ENCODE measurements at places on chromosomes 4 and X.

- no peak overlapping the region for H3K4me3 ChIP-seq
- H3K36me3 ChIP-seq, result no peaks in the 10 kb centered on the region
- DNase-seq, result no peak
- H3K27ac ChIP-seq, result no peak overlapping the region
- H3K27me3 ChIP-seq, result peaks cover 26% of the 10 kb centered on the region
Observed at GRCh38 chrX:81957900-81958545, 756.1 kb downstream of the SH3BGRL start.

DNA sequence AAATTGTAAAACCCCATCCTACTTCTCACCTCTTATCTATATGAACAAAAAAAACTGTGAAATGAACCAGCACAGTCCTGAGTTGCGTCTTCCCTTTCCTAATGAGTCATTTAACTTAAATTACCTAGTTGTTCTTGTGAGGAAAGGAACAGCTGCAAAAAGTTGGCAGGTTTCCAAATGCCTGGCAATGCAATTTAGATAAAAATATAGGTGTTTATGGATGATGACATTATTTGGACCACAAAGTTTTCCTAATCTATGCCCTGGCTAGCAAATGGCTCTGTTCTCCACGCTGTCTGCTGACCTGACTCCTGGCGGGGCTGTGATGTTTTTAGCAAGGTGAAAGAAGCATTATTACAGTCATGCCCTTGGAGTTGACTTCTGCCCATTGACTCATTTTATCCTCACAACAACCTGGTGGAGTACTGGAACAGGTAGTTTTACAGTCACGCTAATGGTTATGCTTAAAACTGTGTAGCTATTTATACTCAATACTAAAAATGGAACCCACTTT is 29.8 kb upstream of the RELL1 start:
- peaks cover 2% of the 10 kb centered on the region for H3K27me3 ChIP-seq
- peak; percentile 33 for DNase-seq
- peaks cover 20% of the 10 kb centered on the region for H3K4me1 ChIP-seq

DNA sequence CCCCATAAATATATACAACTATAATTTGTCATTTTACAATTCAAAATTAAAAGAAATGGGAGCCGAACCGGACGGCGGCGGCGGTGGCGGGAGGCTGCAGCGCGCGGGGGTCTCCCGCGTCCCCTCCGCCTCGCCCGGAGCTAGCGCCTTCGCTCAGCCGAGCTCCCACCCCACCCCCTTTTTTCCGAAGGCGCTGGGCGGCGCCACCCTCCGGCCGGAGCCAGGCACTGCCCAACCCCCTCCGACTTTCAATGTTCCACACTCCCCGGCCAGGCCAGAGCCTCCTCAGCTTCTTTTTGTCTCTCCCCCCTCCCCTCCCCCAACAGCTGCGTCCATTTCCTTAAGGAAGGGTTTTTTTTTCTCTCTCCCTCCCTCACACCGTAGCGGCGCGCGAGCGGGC is 214.1 kb upstream of the GEMIN8 start:
- no peaks in the 10 kb centered on the region for H3K36me3 ChIP-seq
- H3K27ac ChIP-seq, result no peak overlapping the region
- H3K4me3 ChIP-seq, result no peak overlapping the region
- peaks cover 42% of the 10 kb centered on the region for H3K27me3 ChIP-seq
- H3K4me1 ChIP-seq, result no peaks in the 10 kb centered on the region

DNA sequence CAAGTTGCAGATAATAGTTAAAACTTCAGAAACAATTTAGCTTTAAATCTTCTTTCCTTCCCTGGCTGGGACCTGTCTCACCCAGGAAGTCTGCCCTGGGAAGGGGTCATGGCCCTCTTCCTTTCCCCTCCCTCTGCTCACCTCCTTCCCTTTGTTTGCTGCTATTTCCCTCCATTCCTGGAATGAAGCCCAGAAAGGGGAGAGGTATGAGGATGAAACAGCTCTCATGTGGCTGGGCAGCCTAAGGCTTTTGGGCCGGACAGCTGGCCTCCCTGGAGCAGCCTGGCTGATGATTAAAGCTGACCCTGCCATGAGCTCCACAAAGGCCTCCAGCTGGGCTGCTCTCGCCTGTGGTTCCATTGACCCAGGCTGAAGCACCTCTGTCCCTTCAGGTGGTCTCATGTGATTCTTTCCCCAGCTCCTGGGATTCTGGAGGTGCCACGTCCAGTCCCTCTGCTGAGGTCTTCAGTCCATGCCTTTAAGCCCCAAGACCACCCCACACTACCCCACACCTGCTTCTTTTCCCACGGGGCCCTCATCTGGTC is 202.1 kb downstream of the PTTG2 start:
- H3K4me1 ChIP-seq, result peaks cover 82% of the 10 kb centered on the region
- no peak overlapping the region for H3K4me3 ChIP-seq
- DNase-seq, result no peak
- H3K36me3 ChIP-seq, result peaks cover 14% of the 10 kb centered on the region

GRCh38 chr4:184952522-184952921 is 65.8 kb upstream of the HELT start:
- H3K27me3 ChIP-seq, result peaks cover 36% of the 10 kb centered on the region
- no peaks in the 10 kb centered on the region for H3K36me3 ChIP-seq
- no peak overlapping the region for H3K4me3 ChIP-seq
- H3K27ac ChIP-seq, result no peak overlapping the region
- DNase-seq, result no peak
- no peaks in the 10 kb centered on the region for H3K4me1 ChIP-seq

DNA sequence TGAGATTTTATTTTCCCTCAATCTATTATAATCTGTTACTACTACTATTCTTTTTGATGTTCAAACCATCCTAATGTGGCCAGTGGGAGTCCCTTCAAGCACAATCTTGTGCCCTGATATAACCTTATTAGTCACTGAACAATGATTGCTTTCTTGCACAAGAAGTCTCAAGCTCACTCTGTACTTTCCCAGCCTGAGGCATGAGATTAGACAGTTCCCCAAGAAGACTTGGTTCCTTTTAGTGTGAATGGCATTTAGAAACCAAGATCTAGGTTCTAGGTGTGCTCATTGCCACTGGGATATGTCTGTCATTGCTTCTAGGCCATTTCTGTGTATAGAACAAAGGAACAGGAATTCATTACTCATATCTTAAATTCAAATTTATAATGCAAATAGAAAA is 28.0 kb upstream of the RBM41 start:
- no peak overlapping the region for H3K27ac ChIP-seq
- no peaks in the 10 kb centered on the region for H3K36me3 ChIP-seq
- peaks cover 19% of the 10 kb centered on the region for H3K27me3 ChIP-seq
- no peak for DNase-seq
- H3K4me1 ChIP-seq, result no peaks in the 10 kb centered on the region
